AG08395 (cell line): ENCODE measurements at places on chromosomes 6 and 20.

GRCh38 chr6:159931112-159931511 lies 37.8 kb upstream of the IGF2R start:
- no peak for DNase-seq

DNA sequence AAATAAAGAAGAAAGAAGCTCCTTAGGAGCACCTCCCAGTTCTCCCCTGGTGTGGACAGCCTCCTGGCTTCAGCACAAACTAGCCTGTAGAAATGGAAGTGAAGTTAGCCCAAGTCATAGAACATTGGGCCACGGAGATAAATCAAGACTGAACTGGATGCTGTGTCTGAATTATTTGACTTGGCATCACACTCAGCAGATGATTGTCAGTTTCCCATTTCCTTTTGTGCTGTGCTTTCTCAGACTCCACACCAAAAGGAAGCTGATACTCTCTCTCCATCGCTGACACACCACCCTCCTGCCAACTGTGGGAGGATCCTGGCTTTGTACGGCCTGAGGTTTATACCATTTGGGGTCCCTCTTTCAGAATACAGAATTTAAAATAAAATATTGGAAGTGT lies 209.8 kb downstream of the TFAP2A start:
- DNase-seq, result no peak

DNA sequence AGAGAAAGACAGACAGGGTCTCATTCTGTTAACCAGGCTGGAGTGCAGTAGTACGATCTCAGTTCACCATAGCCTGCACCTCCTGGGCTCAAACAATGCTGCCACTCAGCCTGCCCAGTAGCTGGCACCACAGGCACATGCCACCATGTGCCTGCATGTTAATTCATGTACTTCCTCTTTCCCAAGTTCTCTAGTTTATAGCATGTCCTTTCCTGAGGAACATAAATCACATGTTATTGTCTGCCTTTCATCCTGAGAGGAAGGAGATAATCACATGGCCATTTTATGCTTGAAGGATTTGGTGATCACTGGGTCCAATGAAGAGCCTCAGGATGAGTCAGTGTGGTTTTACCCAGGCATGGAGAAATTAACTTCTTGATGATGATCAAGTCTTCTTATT lies 47.9 kb downstream of the COL11A2 start:
- DNase-seq, result peak; percentile 35

- no peak for DNase-seq
Observed at GRCh38 chr6:35469751-35470662, 1.8 kb downstream of the RPL10A start.

- no peak for DNase-seq
Observed at GRCh38 chr20:17863577-17864292, 104.9 kb downstream of the SNX5 start.

DNA sequence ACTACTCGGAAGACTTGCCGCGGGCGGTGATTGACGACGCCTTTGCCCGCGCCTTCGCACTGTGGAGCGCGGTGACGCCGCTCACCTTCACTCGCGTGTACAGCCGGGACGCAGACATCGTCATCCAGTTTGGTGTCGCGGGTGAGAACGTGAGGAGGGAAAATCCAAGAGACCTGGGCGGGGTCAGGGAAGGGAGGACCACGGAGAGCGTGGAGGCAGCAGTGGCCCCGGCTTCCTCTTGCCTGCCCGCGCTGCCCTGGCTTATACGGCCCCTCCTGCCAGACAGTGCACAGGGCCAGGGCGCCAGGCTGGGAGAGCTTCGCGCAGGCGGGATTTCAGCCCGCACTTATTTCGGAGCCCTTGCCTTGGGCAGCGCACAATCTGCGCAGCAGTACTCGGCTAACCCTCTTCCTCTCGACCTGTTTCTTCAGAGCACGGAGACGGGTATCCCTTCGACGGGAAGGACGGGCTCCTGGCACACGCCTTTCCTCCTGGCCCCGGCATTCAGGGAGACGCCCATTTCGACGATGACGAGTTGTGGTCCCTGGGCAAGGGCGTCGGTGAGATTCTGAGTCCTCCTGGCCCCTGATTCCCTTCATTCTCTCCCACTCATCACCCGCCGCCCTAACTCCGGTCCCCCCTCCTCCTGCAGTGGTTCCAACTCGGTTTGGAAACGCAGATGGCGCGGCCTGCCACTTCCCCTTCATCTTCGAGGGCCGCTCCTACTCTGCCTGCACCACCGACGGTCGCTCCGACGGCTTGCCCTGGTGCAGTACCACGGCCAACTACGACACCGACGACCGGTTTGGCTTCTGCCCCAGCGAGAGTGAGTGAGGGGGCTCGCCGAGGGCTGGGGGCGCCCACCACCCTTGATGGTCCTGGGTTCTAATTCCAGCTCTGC lies 2.0 kb downstream of the MMP9 start:
- DNase-seq, result no peak

DNA sequence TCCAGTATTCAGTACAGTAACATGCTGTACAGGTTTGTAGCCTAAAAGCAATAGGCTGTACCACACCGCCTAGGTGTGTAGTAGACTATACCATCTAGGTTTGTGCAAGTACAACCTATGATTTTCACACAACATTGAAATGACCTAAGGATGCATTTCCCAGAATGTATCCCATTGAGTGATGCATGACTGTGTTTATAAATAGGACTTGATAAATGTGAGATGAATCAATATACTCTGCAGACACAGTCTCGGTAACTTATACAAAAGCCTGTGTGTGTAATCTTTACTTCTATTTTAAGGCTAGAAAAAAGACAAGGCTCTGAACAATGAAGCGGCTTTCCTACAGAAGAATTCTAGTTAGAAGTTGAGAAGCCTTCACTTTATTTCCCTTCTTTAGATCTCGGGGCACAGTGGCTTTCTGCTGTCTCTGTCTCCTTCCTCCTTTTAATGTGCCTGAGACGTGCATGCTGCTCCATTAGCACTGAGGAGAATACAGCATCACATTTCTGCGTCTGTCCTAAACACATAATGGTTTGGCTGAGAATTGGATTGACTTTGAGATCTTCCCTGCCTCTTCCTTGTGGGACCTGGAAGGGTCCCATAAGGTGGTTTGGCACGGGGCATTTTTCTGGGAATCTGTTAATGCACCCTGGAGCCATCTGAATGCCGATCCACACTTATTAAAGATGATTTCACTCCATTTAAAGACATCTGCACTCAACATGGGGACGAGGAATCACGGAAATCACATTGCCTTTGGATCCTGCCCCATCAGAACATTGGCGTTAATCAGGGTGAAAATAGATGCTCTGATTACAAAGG lies 112.5 kb downstream of the SCML4 start:
- DNase-seq, result no peak

GRCh38 chr6:113328886-113329381 lies 528.2 kb upstream of the MARCKS start:
- no peak for DNase-seq

GRCh38 chr20:48012401-48012974 lies 227.2 kb upstream of the SULF2 start:
- peak; percentile 54 for DNase-seq

- no peak for DNase-seq
Observed at GRCh38 chr6:46921059-46921458, 679 bp downstream of the ADGRF5 start.

DNA sequence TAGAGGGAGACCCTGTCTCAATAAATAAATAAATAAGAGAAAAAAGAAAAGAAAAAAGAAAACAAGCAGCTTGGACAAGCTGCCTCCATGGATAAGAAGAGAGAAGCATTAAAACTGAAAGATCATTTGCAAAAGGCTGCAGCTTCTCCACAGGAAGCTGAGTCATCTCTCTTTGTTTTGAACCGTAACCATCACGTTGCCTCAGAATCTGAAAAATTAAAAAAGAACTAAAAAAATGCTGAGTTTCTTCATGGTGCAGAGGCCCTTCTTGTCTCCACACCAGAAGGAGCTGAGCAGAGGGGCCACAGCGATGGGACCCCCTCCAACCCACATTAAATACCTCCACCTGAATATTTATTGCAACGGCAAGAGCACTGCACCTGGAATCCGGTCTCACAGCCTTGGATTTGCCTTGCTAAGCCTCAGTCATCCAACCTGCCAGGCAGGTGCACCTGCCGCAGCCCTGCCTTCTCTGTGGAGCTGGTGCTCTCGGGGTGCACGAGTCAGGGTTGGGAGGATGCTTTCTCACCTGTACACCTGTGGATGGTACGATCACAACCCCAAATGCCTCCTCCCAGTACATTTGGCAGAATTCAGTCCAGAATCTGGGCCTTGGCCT lies 28.1 kb downstream of the TOX2 start:
- DNase-seq, result peak; percentile 75

DNA sequence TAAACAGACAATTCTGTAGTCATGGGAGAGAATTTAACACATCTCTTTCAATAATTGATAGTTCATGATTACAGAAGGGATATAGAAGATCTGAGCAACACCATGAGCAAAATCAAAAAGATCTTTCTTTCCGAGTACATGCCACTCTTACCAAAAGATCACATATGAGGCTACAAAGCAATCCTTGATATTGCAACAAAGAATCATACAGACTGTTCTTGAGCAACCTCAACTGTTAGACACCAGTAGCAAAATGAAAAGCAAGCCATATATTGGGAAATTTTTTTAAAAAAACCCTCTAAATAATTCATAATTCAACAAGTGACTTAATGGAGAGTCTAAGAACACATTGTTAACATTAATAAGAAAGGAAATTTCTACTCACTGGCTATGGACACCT lies 3.6 kb upstream of the CD83 start:
- no peak for DNase-seq

- peak; percentile 31 for DNase-seq
Observed at GRCh38 chr6:5126214-5126613, 41.1 kb downstream of the PPP1R3G start.

- DNase-seq, result no peak
Observed at GRCh38 chr6:155498370-155498769, 42.7 kb upstream of the NOX3 start.

GRCh38 chr6:148868314-148868713 lies 121.5 kb downstream of the UST start:
- peak; percentile 48 for DNase-seq

DNA sequence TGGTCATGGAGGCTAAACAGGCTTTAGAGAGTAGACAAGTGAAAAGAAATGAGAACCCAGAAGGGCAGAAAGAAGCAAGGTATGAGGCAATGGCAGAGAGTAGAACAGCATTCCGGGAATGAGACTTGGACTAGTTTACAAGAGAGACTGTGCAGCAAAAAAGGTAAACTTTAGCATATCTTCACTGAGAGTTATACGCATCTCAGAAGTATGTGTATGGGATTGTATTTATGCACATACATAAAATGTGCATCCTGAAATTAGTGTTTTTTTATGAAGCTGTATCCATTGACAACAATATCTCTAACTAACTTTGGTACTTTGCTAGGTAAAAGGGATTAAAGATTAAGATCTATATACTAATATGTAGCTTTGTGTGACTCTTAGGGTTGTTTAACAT lies 753.6 kb downstream of the BCKDHB start:
- no peak for DNase-seq

DNA sequence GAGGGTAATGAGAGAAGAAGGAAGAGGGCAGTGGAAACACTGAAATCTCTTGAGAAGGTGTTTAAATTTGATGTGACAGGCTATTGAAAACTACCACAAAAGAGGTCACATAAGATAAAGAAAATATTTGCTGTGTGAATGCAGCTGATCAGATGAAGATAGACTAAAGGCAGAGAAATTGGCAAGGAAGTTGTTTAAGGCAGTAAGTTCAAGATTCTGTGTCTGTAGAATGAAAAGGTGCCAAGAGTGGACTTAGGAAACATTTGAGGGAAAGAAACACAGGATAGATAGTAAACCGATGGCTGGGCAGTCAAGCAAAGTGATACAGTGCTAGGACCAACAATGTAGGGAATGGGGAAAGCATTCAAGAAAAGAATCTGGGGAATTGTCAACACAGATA lies 332.3 kb upstream of the MARCKS start:
- DNase-seq, result no peak

DNA sequence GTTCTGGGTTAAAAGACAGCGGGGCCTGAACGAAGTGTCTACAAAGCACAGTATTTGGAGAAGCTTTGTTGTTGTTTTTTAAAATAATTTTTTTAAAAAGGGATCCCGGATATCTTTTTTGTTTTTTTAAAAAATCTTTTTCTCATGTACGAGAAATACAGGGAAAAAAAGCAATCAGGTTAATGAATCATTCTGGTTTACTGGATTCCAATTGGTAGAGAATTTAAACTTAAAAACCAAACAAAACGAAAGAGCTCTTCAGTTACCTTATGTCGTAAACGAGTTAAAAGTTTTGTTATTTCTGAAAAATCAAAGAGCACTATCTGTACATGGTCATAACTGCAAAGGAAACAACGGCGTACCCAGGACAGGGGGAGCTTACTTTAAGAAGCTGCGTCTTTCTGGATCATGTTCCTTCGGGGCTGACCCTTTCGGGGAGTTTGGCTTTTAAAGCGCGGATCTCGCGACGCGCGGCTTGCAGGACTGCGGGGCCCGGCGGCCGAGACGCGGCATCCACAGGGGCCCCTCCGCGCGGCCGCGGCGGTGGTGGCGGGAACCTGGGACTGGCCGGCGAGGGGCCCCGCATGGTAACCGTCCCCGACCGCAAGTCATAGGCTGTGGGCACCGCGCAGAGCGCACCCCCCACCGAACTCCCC lies 927 bp downstream of the IL20RA start:
- peak; percentile 34 for DNase-seq

- peak; percentile 45 for DNase-seq
Observed at GRCh38 chr6:30960907-30961673, 20.3 kb downstream of the MUCL3 start.

GRCh38 chr20:49808753-49809152 lies 3.9 kb upstream of the SLC9A8 start:
- DNase-seq, result no peak

DNA sequence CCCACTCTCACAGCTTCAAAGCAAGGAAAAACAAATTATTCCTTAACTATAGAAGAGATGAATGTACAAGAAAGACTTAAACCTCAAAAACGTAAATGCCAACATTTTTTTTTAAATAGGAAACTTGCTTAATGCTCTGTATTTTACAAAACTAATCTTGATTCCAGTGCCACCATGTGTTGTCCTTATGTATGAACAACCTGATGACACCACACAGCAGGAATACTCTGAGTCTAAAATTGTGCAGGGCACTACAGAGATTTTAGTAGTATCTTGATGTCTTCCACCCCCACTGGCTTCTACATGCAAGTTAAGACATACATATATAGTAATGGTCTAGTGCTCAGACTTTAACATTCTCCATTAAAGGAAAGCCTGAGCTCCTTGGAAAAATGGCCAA lies 46.2 kb downstream of the SRPK1 start:
- no peak for DNase-seq

DNA sequence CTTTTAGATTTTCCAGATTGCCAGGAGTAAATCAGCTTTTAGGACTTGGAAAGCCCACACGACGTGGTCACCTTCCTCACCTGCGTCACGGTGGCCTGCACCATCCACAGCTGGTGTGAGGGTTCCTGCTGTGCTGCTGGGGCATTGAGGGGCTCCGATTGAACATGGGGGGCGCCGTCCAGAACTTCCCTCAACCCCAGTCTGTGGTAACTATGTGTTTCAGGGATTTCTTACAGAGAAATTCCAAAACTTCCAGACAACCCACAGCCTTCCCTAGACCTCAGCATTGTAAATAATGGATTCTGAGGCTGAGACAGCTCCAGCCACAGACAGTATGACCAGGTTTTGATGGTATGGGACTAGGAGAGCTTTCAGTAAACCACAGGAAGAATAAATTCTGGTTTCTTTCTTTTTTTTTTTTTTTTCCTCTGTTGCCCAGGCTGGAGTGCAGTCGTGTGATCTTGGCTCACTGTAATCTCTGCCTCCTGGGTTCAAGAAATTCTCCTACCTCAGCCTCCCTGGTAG lies 46.7 kb upstream of the IRF4 start:
- peak; percentile 55 for DNase-seq

- DNase-seq, result no peak
Observed at GRCh38 chr20:46618316-46619100, 32.8 kb downstream of the SLC13A3 start.
